ENCODE measurements at places on chromosomes 13 and 19.

- DNase-seq = no peak
Measured at GRCh38 chr19:3866910-3867638, 1.8 kb downstream of the ZFR2 start.

DNA sequence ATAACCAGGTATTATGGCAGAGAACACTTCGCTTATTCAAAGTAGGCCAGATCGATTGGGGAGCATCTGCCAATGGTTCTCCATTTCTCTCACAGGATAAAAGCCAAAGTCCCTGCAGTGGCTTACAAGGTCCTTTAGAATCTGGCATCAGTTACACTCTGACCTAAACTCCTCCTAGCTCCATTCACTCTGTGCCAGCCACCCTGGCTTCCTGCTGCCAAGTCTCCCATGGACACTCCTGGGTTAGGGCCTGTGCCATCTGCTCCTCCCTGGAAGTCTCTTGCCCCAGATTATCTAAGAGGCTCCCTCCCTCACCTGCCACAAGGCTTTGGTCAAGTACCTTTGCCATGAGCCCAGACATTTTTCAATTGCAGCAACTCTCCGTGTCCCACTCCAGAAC is 649.2 kb downstream of the DACH1 start:
- DNase-seq = no peak

DNA sequence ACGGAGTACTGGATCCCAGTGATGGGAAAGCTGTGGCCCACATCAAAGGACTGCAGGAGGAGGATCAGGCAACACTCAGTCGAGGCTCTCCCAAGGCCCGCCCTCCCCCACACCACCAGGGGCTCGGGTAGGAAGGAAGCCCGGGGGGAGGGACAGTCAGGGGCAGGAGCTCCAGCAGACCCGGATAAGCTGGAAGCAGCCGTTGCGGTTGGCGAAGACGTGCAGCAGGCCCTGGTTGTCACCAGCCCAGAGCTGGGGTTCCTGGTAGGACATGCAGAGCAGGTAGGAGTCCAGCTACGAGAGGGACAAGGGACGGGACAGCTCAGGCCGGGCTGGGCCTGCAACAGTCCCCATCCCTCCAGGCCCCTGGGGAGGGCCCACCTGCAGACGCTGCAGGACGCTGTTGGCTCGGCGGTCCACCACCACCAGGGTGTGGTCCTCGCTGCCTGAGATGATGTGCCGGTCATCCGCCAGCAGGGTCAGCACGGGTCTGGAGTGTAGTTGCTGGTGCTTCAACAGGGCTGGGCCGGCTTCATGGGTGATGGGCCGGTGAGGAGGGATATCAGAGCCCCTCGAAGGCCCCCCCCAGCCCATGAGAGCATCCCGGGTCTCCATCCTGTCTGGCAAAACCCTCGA is 1.9 kb downstream of the GNG14 start:
- DNase-seq = no peak

DNA sequence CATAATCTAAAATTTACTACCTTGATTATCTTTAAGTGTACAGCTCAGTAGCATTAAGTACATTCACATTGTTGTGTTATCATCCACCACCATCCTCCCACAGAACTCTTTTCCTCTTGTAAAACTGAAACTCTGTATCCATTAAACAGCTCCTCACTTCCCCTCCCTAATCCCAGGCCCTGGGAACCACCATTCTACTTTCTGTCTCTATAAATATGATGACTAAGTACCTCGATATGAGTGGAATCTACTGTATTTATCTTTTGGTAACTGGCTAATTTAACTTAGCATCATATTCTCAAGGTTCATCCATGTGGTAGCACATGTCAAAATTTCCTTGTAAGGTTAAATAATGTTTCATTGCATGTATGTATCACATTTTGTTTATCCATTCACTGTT is 49.0 kb upstream of the POMP start:
- DNase-seq = no peak

- no peak for DNase-seq
Measured at GRCh38 chr19:51691584-51692428, 1.3 kb upstream of the SPACA6 start.
